ENCODE measurements at places on chromosomes 11 and 22. TPM values are rescaled to one million over a fixed set of nuclear protein-coding genes. Genes with fewer than 3 reads are reported as not detected.

The MRGPRX4 gene
- total RNA-seq, result not detected

The SERPIND1 gene
- not detected for total RNA-seq

The ADAMTS8 gene
- not detected for total RNA-seq

The TECTA gene
- total RNA-seq, result 0.21 TPM

DNA sequence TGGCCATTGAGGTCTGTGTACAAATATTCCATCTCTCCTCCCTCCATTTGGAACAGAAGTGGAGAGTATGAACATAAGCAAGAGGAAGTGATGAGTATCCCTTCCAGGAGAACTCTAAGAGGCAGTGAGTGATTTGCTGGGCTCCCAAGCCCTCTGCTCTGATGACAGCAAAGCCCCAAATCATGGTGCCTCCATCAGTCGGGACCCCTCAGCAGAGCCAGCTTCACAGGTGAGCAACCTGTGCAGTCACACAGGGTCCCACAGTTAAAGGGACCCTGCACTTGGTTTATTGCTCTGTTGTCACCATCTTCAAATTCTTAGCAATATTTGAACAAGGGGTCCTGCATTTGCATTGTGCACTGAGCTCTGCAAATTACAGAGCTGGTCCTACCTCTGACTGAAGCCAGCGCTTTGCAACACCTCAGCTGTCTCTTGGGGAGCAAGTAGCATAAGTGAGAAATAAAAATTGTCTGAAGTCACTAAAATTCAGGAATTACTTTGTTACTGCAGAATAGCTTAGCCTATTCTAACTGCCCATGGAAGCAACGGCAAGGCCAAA is 466.4 kb downstream of the MN1 start:
- H3K36me3 ChIP-seq, result no peaks in the 10 kb centered on the region
- H3K4me3 ChIP-seq, result no peak overlapping the region
- DNase-seq, result no peak

- no peaks in the 10 kb centered on the region for H3K36me3 ChIP-seq
- peak; percentile 40 for DNase-seq
- H3K27me3 ChIP-seq, result no peaks in the 10 kb centered on the region
- H3K27ac ChIP-seq, result no peak overlapping the region
- H3K4me3 ChIP-seq, result peak overlapping the region; percentile 40
These were observed 15.6 kb downstream of the MOV10L1 start for GRCh38 chr22:50105208-50106100.

- H3K27ac ChIP-seq, result peak overlapping the region; percentile 58
- DNase-seq, result peak; percentile 56
- H3K4me1 ChIP-seq, result peaks cover 39% of the 10 kb centered on the region
- H3K4me3 ChIP-seq, result peak overlapping the region; percentile 82
- H3K27me3 ChIP-seq, result peaks cover 10% of the 10 kb centered on the region
- peaks cover 9% of the 10 kb centered on the region for H3K36me3 ChIP-seq
These were observed 1.5 kb upstream of the PHRF1 start for GRCh38 chr11:574632-575312.

DNA sequence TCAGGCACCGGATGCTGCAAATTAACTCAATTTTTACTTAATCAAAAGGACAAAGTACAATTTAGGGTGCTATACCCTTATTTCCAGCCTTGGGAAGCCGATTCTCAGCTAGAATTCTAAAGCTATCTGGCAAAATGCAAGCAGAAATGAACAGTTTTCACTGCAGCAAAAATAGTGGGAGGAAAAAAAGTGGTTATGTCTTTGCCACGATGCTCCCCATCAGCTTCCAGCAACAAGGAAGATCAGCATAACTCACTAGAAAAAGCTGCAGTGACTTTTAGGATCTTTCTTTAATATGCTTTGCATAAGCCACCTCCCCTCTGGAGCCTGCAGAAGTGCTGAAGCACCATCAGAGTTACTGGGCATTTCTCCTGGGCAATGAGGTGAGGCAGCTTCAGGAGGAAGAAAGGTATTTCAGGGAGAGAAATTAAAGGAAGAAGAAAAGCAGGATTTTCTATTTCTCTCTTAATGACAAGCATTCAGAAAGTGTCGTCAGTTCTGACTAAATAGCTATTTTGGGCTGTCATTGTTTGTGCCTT is 702.9 kb downstream of the DLG2 start:
- H3K27me3 ChIP-seq, result no peaks in the 10 kb centered on the region
- DNase-seq, result no peak
- H3K36me3 ChIP-seq, result no peaks in the 10 kb centered on the region
- H3K4me3 ChIP-seq, result no peak overlapping the region
- H3K27ac ChIP-seq, result no peak overlapping the region

DNA sequence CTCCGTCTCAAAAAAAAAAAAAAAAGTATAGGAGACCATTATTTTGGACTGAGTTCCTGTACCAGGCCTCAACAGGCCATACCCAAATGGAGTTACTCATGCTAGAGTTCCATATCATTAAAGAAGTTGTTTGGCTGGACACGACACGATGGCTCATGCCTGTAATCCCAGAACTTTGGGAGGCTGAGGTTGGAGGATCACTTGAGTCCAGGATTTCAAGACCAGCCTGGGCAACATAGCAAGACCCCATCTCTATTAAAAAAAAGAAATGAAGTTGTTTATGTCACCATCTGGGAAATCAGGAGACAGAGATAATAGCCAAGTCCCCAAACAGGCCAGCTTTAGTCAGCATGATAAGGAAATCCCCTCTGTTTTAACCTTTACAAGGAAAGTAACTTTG is 6.7 kb upstream of the FNBP4 start:
- no peak overlapping the region for H3K27ac ChIP-seq
- H3K4me3 ChIP-seq, result no peak overlapping the region
- H3K4me1 ChIP-seq, result no peaks in the 10 kb centered on the region
- H3K36me3 ChIP-seq, result peaks cover 22% of the 10 kb centered on the region
- no peak for DNase-seq

DNA sequence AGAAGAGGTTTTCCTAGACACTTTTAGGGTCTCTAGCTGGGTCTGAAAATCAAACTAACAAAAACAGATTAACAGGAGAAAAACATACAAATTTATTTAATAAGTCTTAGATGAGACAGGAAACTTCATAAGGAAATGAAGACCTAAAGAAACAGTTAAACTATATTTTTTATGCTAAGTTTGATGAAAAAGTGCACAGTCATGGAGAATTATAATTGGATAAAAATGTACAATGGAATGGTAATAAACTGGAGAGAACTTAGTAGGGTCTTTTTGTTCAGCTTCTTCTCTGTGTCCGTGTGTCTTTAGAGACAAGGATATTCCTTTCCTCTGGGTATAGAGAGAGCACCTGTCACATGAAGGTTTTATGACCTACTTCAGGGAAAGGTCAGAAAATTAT is 323.4 kb downstream of the RAB38 start:
- H3K27me3 ChIP-seq, result peaks cover 2% of the 10 kb centered on the region
- H3K4me1 ChIP-seq, result no peaks in the 10 kb centered on the region
- H3K4me3 ChIP-seq, result no peak overlapping the region
- H3K36me3 ChIP-seq, result no peaks in the 10 kb centered on the region

DNA sequence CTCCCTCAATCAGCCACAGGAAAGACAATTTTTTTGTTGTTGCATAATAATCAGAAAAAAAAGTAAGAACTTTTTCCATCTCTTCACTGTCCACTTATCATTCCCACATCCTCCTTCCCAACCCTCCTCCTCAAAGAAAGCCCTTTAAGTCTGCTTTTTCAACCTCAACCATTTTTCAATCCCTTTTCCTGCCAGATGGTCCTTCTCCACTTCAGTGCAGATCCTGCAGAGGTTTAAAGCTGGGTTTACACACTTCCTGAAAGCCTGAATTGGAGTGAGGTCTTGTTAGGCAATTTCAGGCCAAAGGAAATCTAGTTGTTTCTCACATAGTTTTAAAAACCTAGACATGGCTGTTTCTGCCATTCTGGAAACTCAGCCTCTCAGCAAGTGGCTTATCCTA is 78.3 kb downstream of the RPL27A start:
- no peak for DNase-seq
- no peaks in the 10 kb centered on the region for H3K36me3 ChIP-seq
- H3K27me3 ChIP-seq, result peaks cover 4% of the 10 kb centered on the region
- H3K4me3 ChIP-seq, result no peak overlapping the region
- no peak overlapping the region for H3K27ac ChIP-seq
- H3K4me1 ChIP-seq, result no peaks in the 10 kb centered on the region

DNA sequence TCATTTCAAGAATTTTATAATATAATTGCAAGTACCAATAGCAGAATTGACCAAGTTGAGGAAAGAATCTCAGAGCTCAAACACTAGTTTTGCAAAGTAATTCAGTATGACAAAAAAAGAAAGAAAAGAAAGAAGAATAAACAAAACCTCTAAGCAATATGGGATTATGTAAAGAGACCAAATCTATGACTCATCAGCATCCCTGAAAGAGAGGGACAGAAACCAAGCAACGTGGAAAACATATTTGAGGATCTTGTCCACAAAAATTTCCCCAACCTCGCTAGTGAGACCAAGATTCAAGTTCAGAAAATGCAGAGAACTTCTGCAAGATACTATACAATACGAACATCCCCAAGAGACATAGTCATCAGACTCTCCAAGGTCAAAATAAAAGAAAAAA is 203.7 kb upstream of the DDI1 start:
- H3K36me3 ChIP-seq, result no peaks in the 10 kb centered on the region
- no peaks in the 10 kb centered on the region for H3K4me1 ChIP-seq
- no peaks in the 10 kb centered on the region for H3K27me3 ChIP-seq
- no peak overlapping the region for H3K27ac ChIP-seq
- no peak overlapping the region for H3K4me3 ChIP-seq
- DNase-seq, result no peak

DNA sequence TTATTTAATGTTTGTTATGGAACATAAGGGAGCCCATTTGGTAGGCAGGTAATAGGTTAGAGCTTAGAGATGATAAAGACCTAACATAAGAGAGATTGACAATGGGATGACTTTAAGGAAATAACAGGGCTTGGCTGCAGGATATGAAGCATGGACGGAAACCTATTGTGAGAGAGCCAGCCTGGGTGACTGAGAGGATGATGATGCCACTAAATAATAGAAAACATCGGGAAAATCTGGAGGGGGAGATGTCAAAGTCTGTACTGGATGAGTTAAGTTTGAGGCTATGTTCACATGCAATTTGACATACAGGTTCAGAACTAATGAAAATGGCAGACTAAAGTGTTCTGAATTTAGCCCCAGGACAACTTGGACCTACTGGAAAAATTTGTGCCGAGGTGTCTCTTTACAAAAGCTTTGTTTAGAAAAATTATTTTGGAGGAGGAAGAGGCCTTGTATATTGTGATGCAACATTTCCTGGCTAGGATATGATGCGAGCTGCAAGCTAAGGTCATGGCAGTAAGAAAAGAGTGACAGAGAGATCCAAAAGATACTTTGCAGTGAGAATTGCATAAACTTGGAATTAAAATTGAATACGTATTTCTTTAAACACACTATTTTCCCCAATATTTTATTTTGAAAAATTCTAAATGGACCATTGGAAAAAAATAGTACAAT is 339.3 kb upstream of the PLET1 start:
- no peaks in the 10 kb centered on the region for H3K36me3 ChIP-seq
- DNase-seq, result no peak
- no peak overlapping the region for H3K27ac ChIP-seq
- no peak overlapping the region for H3K4me3 ChIP-seq
- peaks cover 1% of the 10 kb centered on the region for H3K27me3 ChIP-seq

GRCh38 chr22:21961127-21961867 is 8.6 kb upstream of the PPM1F start:
- peaks cover 12% of the 10 kb centered on the region for H3K36me3 ChIP-seq
- no peaks in the 10 kb centered on the region for H3K27me3 ChIP-seq
- no peaks in the 10 kb centered on the region for H3K4me1 ChIP-seq
- no peak for DNase-seq

- peaks cover 27% of the 10 kb centered on the region for H3K4me1 ChIP-seq
These were observed 10.1 kb downstream of the MTFP1 start for GRCh38 chr22:30435674-30436126.

- H3K36me3 ChIP-seq, result no peaks in the 10 kb centered on the region
- no peak for DNase-seq
- H3K4me3 ChIP-seq, result no peak overlapping the region
- no peak overlapping the region for H3K27ac ChIP-seq
- no peaks in the 10 kb centered on the region for H3K4me1 ChIP-seq
These were observed 43.0 kb upstream of the TOP3B start for GRCh38 chr22:22025320-22026156.

DNA sequence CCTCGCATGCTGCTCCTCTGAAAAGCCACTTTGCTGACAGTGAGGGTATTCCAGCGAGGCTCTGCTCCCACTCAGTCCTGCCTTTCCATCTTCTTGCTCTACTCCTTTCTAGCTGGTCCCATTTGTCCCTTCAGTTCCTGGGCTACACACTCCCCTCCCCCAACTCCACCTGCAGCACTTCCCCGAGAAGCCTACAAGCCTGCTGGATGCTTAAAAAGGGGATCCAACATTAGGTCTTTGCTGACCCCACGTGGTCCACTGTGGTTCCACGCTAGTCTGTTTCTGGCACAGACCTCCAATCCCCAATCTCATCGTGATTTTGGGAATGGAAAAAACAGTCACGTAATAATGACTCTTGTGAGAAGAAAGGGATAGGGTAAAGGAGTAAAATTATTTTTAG is 121.6 kb upstream of the SNX19 start:
- H3K4me3 ChIP-seq, result no peak overlapping the region
- no peak overlapping the region for H3K27ac ChIP-seq
- H3K36me3 ChIP-seq, result no peaks in the 10 kb centered on the region
- H3K4me1 ChIP-seq, result no peaks in the 10 kb centered on the region
- peaks cover 9% of the 10 kb centered on the region for H3K27me3 ChIP-seq

GRCh38 chr11:123145220-123145619 is 49.8 kb downstream of the CLMP start:
- DNase-seq, result no peak
- H3K27me3 ChIP-seq, result no peaks in the 10 kb centered on the region
- no peak overlapping the region for H3K27ac ChIP-seq
- H3K4me3 ChIP-seq, result no peak overlapping the region

DNA sequence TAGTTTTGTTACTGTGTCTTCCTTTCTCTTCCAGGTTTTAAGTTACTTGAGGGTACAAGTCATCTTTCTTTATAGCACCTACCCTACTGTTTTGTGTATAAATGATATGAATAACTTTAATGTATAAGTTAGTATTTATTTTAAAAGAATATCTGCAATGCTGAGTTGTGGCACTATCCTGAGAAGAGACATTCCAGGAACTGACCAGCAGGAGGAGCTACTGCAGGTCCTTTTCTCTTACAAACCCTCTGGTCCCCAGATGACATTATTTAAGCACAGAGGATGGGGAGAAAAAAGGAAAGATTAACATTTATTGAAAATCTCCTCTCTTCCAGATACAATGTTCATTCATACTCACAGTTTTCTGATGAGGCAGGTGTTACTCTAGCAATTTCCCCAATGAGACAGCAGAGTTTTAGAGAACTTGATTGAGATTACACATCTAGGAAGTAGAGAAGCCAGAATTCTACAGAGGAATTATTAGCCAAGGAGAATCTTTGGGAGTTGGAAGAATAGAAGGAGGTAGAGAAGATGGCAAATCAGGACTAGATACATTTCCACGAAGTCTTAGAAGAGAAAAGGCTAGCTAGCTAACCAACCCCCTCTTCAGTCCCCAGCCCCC is 541.2 kb upstream of the API5 start:
- H3K27ac ChIP-seq, result no peak overlapping the region
- no peaks in the 10 kb centered on the region for H3K27me3 ChIP-seq
- DNase-seq, result peak; percentile 11
- no peak overlapping the region for H3K4me3 ChIP-seq
- H3K36me3 ChIP-seq, result no peaks in the 10 kb centered on the region

All from activated CD4-positive, alpha-beta T cell treated with anti-CD3 and anti-CD28 coated beads for 36 hours (primary cell).